Activated CD4-positive, alpha-beta T cell treated with anti-CD3 and anti-CD28 coated beads for 1 hour (primary cell): ENCODE measurements at places on chromosomes 16 and 17.

- DNase-seq = no peak
Measured at GRCh38 chr17:9951803-9952202, 46.7 kb upstream of the RCVRN start.

DNA sequence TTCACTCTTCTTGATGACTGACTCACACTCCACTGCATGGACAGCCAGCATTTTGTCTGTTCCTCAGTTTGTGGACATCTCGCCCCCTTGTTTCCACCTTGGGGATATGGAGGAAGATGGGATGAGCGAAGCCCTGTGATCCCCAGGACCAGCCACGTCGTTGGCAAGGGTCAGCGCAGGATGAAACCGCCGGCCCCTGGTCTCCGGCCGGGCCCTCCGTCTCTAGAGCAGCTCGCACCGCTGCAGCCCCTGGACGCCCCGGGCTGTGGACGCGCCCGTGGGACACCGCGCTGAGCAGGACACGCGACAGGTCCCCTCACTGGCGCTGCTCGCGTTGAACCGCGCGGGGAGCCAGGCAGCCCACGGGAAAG lies 604 bp upstream of the ZC3H18 start:
- DNase-seq = no peak

DNA sequence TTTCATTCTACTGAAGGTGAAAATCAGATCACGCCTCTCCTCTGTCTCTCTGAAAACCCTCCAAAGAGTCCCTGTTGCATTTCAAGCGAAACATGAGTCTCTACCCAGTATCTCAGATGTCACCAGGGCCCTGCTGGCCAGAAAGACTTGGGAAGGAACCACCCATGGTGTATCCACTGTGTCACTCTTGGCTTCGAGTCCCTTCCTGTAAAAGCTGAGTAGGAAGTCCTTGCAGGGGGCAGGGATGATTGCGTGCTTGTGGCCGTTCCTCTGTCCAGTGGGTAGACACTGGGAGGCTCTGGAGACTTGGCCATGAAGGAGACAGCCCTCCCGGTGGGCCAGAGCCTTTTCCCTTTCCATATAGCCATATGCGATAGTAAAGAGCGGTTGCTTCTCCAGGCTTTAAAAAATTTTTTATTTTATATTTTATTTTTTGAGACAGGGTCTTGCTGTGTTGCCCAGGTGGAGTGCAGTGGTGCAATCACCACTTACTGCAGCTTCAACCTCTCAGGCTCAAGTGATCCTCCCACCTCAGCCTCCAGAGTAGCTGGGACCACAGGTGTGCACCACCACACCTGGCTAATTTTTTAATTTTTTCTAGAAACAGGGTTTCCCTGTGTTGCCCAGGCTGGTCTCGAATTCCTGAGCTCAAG lies 19.0 kb upstream of the RMI2 start:
- DNase-seq = no peak

GRCh38 chr17:47305302-47305923 lies 18.3 kb upstream of the EFCAB13 start:
- no peak for DNase-seq

- no peak for DNase-seq
Measured at GRCh38 chr17:21215935-21216334, 2.0 kb upstream of the TMEM11 start.

DNA sequence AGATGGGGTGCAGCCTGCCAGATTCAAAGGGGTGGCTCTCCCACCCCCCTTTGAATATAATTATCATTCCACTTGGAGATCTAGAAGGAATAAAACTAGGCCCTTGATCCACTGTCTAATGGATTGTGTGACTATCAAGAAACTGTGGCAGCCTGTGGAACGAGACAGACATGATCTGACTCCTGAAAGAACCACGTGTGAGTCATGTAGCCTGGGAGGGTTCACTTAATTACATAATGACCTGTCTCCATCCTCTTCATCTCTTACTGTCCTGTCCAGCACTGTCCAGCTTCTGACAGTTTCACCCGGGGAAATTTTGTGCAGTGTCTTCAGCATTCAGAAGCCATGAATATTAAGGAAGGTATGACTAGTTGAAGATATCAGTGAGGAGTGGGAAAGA lies 43.3 kb upstream of the CDH13 start:
- DNase-seq = no peak

DNA sequence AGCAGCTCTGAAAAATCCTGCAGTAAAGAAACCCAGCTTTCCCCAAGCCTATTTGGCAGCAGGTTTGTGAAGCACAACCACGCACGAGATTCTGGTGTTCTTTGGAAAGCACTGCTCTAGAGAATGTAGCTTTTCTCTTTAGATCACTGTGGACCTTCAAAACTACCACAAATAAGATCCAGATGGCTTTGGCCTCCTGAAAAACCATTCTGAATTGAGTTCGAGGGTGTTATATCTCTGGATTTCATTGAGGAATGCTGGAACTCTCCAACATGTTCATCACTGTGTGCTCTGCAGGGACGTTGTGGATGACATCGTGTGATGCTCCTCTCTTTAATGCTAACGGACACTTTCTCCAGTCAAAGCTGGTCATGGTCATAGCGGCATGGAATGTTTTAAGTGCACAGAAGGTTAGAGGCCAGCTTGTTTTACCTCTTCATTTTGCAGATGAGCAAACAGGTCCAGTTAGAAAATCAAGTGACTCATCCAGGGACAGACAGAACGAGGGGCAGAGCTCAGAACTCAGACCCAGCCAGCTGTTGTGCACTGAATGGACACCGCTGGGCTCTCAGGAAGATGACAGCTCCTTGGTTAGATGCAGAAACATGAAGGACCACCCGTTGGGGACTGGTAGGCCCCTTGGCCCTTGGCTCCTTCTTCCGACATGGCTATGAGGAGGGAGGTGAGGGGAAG lies 37.2 kb downstream of the CCDC42 start:
- DNase-seq = no peak

- no peak for DNase-seq
Measured at GRCh38 chr17:73982871-73983270, 220.6 kb upstream of the RPL38 start.

DNA sequence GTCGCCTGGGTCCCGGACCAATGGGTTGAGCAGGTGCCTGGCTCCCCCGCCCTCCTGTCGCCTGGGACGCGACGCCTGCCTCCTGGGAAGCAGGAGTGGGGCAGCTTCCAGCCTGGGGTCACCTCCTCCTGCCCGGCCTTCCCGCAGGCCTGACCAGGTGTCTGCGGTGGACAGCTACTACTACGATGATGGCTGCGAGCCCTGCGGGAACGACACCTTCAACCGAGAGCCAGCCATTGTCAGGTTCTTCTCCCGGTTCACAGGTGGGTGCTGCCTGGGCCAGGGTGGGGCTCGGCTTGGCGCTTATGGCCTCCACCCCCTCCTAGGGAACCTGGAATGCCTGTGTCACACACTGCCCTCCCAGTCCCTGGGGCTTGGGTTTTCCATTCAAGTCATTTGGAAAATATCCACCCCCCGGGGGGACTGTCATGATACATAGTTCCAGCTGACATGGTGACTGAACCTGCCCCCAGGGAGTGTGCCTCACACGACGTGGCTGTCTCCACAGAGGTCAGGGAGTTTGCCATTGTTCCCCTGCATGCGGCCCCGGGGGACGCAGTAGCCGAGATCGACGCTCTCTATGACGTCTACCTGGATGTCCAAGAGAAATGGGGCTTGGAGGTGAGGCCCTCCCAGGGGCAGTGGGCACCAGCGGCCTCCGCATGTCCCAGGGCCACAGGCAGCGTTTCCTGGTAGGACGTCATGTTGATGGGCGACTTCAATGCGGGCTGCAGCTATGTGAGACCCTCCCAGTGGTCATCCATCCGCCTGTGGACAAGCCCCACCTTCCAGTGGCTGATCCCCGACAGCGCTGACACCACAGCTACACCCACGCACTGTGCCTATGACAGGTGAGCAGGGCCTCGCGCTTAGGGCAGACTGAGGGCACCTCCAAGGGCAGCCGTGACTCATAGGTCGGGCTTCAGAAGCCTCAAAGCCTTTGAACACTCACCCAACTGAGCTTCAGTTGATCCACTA lies 2.3 kb downstream of the DNASE1 start:
- DNase-seq = no peak

DNA sequence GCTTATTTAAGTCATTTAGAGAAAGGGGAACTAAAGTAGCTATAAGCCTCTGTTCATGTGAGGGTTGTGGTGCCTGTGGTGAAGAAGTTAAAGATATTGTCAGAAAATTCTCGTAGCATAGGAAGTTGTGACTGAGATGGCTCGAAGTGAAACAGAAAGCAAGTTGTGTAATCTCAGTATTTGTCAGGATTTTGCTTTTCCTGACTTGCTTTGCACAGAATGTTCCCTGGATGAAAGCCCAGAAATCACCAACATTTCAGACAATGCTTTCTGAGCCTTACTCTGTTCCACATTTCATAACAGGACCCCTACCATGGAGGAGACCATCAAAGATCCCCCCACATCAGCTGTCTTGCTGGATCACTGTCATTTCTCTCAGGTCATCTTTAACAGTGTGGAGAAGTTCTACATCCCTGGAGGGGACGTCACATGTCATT lies 10.6 kb downstream of the CALCOCO2 start:
- no peak for DNase-seq

DNA sequence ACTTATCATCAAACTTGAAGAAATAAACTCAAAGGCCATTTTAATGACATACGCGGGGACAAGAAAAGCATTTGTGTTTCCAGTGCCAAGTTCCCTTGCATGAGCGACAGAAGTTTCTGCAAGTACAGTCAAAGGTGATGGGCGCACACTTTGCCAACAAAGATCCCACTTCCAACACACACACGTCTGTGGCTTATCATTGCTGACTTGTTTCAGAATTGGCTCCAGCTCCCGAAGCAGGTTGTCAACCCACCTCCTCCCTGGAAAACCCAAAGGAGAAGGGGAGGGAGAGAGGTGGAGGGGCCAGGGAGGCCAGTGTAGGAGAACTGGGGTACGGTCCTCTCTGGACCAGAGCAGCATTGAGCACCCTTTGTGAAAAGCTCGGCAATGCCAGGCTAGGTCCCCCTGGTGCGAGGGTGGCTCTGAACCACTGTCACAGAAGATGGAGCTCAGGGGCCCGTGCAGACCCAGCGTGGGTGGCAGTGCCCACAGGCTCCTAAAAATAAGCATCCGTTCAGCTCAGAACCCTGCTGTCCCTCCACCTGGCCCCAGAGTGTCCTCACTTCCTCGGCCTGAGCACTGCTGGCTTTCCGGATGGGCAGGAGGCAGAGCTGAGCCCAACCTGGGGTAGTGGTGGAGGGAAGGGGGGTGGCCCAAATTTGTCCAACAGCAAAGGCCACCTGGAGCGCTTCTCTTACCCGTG lies 33.2 kb downstream of the RBFOX3 start:
- no peak for DNase-seq

DNA sequence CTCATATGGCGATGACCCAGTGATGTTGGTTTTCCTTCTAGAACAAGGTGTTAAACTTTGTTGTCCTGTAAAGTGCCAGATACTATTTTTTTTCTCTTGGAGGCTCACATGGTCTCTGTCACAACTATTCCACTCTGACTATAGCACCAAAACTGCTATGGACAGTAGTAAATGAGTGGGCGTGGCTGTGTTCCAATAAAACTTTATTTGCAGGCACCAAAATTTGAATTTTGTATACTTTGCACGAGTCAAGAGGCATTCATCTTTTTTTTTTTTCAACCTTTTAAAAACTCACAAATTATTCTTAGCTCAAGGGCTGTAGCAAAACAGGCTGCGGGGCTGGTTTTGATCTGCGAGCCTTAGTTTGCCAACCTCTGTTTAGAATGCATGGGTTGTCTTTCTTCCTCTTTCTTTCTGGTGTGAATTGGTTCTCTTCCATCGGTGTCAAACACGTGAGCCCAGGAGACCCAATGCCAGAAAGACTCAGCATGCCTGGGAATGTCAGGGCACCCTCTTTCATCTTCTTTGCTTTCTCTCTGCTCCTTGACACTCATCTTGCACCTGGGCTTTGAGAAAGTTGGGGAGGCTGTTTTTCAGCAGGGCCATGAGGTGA lies 2.1 kb downstream of the SYT17 start:
- DNase-seq = no peak

- DNase-seq = no peak
Measured at GRCh38 chr16:84618581-84619460, 943 bp upstream of the COTL1 start.

DNA sequence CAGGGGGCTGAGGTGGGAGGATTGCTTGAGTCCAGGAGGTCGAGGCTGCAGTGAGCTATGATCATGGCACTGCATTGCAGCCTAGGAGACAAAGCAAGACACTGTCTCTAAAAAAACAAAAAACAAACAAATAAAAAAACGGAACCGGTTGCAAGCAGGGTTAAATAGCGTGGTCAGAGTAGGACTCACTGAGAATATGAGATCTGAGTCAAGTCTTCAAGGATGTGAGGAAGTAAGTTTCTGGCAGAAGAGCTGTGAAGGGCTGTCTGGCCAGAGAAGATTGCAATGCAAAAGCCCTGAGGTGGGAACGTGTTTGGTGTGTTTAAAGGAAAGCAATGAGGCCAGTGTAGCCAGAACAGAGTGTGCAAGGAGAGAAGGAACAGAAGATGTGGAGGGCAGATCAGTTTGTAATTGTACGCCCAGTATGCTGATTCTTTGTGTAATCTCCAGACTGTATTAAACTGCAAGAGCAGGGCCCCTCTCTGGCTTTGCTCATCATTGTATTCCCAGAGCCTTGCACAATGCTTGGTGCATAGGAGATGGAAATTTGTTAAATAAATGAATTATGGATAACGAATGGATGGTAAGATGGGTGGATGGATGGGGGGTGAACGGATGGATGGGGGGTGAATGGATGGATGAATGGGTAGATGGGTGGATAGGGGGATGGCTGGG lies 6.3 kb downstream of the G6PC1 start:
- no peak for DNase-seq

GRCh38 chr16:86662195-86662594 lies 83.8 kb downstream of the FOXL1 start:
- no peak for DNase-seq

GRCh38 chr17:63492940-63493339 lies 16.1 kb downstream of the ACE start:
- DNase-seq = no peak
